ENCODE measurements at places on chromosomes 2 and 18.

DNA sequence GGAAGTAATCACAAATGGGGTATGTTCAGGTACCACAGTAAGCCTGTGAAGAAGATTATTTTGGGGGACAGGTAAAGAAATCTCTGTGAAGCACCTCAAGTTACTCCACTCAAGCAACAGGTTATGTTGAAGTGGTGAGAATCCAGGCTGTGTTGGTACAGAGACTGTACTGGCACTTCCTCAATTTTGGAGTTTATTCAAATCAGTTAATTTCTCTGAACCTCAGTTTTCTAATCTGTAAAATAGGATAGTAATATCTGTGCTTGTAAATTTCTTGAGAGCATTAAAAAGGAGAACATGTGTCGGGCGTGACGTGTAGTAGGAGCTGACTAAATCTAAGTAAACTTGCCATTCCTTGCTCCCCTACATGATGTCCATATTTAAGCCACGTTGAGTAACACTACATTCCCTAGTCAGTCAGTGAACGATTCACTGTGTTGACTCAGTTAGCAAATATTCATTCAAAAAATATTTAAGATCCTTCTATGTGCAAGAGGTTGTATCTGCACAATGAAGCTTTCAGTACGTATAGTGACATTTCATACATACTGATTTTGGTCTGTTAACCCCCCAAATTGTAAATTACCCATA is 504.2 kb downstream of the ZEB2 start:
- DNase-seq, result no peak

DNA sequence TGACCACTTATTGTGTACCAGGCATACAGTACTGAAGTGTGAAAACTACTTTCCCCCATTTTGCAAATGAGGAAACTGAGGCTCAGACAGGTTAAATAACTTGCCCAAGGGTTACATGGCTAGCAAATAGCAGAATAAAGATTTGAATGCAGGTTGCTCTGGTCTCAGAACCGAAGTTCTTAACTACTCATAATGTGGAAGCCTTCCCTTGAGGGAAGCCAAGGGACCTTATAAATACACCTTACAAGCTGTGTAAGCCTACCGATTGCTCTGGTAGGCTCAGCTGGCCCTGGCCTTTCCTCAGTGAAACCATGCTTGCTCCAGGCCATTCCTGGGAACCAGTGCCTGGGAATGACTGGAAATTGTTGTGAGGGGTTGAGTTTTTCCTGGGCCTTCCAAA is 114.6 kb upstream of the CDCA7 start:
- DNase-seq, result no peak

GRCh38 chr2:191580581-191580980 is 97.4 kb upstream of the NABP1 start:
- no peak for DNase-seq

GRCh38 chr2:96498021-96498431 is 7.1 kb downstream of the NEURL3 start:
- DNase-seq, result no peak

- DNase-seq, result no peak
These were observed 10.8 kb upstream of the RHBDD1 start for GRCh38 chr2:226825056-226825455.

DNA sequence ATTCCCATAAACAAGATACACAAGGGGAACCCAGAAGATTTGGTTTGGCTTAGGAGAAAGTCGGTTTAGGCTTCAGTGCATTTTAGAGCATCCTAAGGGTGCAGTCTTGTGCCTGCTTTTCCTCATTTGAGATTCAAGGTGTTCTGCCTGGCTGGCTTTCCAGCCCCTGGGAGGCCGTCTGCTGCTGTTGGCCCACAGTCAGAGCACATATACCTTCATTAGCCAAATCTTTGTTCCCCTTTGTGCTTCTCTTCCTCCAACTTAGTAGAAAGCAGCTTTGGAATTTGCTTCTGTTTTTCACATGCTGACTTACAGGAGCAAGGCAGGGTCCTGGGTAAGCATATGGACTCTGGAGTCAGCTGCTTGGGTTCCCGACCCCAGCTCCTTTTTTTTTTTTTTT is 477.1 kb upstream of the TCF4 start:
- DNase-seq, result no peak

GRCh38 chr2:239839306-239839705 is 185.8 kb downstream of the NDUFA10 start:
- no peak for DNase-seq

GRCh38 chr2:33494155-33494779 is 17.8 kb downstream of the RASGRP3 start:
- no peak for DNase-seq
